ENCODE measurements at places on chromosomes 7 and 10.

DNA sequence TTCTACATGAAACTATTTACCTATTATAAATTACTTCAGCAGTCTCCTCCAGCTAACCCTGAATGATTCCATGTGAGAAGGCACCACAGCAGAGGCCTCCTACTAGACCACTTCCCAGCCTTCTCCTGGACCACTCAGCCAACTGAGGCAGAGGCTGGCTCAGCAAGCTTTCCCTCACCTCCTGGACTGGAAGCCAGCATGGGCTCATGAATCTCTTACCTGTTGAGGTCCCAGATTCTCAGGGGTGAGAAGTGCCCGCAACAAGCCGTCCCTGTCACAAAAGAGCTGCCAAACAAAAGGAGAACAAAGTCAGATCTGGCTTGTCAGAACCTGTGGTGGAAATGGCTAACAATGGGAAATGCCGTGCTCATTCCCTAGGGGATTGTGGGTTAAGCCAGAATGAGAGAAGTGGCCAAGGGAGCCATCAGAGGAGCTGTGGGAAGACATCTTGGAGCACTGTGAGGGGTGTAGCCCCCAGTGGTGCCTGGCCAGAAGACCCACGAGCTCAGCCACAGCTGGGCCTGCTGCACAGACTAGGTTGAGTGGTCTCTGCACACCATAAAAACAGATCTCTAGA, 36.5 kb downstream of the DPCD start:
- DNase-seq: no peak

- DNase-seq: no peak
Measured at GRCh38 chr7:16027396-16027795, 340.9 kb upstream of the MEOX2 start.

DNA sequence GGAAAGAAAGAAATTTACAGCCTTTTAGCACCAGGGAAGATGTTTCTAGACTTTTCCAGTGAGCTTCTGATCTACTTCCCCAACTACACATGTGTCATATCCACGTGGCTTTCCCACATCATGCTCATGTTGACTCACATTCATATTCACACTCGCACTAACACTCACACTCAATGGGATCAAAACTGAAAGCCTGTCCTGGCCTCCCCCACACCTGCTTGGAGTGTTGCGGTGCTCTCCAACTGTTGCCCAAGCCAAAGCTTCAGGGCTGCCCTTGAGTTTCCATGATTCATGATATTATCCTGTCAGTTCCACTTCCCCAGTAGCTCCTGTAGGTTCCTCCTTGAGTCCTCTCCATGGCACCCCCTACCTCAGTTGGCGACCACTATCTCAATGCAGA, 444.4 kb downstream of the GATA3 start:
- no peak for DNase-seq

DNA sequence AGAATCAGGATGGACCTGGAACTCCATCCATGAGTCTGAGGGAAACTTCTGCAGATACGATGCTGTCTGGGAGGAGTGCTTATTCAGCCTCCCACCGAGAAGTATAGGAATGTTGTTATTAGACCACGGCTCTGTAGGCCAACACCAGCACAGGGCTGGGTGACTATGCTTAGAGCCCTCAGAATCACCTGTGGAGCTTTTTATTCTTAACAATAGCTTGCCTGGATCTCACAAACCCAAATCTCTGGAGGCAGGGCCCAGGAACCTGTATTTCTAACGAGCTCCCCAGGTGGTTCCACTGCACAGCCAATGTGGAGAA, 55.6 kb upstream of the ARID5B start:
- DNase-seq: no peak

GRCh38 chr7:106012935-106013439, 49.9 kb downstream of the CDHR3 start:
- no peak for DNase-seq

DNA sequence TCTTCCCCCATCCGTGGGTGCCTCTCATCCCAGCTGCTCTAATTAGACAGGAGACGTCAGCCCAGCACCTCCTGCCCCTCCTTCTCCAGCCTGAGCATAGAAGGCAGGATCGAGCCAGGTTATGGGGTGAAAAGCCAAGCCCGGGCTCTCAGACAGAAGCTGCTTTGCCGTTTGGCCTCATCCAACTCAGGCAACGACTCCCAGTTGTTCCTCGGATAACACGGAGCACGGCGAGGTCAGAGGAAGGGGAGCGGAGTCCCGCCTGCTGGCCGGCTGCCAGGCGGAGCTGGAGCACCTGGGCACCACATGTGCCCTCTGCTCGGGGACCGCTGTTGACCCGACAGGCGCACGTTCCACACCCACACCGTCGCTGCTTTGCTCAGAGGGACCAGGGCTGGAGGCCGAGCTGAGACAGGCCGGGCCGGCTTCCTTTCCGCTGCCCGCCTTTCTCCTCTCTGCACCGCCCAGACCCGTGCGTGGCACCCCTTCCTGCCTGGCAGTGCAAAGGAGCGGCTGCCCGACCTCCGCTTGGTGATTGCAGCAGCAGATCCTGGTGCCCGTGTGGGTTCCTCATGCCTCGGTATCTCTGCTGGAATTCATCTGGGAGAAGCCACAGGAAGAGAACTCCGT, 21.6 kb upstream of the UNCX start:
- DNase-seq: no peak

DNA sequence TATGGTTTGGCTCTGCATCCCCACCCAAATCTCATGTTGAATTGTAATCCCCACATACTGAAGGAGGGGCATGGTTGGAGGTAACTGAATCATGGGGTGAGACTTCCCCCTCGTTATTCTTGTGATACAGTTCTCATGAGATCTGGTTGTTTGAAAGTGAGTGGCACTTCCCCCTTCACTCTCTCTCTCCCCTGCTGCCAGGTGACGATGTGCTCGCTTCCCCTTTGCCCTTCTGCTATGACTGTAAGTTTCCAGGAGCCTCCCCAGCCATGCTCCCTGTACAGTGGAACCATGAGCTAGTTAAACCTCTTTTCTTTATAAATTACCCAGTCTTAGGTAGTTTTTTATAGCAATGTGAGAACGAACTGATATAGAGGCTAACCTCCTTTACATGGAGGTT, 16.6 kb downstream of the PLPP4 start:
- no peak for DNase-seq

DNA sequence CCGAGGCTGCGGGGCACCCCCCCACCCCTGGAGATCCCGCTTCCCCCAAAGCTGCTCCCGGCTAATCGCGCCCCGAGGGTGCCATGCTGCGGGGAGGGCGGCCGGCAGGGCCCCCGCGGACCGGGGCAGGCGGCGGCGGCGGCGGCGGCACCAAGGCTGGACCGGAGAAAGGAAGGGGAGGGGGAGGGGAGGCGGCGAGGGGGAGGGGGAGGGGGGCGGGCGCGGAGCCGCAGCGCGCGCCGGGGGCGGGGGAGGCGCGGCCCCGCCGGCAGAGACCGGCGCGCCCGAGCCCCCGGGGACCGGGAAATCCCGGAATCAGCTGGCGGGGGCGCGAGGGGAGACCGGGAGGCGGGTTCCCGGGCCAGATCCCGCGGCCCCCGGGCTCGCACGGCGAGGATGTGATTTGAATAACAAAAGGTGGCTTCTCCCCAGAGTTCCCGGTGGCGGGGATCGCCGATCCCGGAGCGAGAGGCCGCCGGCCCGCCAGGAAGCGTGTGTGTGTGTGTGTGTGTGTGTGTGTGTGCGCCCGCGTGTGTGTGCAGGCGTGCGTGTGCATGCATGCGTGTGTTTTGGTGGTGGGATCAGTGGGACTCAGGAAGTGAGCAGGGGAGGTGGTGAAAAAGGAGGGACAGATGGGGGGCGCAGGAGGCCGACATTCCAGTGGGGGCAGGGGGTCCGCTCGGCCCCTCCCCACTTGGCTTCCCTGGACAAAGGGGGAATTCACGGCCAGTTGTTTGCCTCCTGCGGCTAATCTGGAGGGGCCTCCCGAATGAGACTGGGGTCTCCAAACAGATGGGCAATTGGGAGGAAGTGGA, 99.5 kb downstream of the HIP1 start:
- DNase-seq: no peak

DNA sequence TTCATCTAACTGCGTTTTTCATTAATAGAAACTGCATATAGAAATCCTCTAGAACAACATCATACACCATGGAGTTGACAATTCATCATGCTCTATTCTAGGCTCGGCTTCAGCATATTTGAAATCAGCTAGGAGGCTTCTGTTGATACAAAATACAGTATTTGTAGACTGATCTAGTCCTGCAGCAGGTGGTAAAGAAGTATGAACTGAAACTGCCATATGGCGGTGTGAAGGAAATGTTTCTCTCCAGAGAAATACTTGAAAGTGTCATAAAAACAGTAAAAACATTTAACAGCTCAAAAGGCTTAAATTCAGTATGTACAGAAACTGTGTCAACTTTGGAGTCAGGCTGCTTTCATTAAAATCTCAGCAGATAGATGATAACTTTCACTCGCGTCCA, 32.0 kb upstream of the MYO3A start:
- no peak for DNase-seq

- no peak for DNase-seq
Measured at GRCh38 chr7:115009139-115009538, 87.2 kb downstream of the MDFIC start.

DNA sequence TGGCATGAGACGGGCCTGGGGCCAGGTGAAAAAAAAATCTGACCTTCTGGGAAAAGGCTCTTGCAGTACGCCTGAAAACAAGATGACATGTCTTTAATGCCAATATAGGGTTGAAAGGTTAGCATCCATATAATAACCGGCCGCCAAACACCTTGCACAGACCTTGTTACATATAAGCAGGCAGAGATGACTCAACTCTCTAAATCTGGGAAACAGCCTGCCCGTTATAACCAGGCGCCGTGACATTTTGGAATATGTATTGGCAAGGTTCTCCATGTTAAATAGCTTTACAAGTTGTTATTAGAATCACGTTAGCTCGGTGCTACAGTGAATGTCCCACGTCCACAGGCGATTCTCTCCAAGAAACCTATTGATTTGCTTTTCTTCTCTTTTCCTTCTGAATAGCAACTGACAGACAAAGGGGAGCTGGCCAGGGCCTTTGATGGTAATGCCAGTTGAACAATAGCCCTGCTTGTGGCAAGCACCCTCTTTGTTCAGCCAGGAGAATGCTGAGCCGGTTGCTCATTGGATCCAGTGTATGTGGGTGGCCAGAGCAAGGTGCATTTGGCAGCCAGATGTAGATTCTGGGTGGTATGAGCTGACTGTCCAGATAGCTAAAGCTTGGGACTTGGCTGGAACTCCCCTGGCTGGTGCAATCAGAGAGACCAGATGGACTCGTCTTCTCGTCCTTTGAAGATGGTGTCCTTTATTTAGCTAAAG, 80.1 kb upstream of the AUTS2 start:
- DNase-seq: peak; percentile 80

GRCh38 chr10:126157189-126157588, 231.1 kb downstream of the ADAM12 start:
- no peak for DNase-seq

- no peak for DNase-seq
Measured at GRCh38 chr7:131747658-131748232, 191.3 kb upstream of the PODXL start.

DNA sequence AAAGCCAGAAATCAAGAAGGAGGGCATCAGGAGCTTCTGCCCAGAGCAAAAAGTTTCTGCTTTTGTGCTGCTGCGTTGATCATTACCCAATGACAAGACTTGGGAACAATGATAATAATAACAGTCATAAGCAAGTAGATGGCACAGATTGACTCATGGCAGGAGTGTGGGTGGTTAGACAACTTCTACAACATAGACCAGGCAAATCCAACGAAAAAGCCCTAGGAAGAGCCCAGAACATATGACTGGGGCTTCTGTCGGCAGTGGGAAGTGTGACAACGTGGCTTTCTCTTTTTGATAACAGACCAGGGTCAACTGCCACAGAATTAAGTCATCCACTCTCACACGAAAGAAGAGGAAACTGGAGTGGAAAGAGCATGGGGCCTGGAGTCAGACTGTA, 85.4 kb upstream of the TRIL start:
- DNase-seq: no peak

DNA sequence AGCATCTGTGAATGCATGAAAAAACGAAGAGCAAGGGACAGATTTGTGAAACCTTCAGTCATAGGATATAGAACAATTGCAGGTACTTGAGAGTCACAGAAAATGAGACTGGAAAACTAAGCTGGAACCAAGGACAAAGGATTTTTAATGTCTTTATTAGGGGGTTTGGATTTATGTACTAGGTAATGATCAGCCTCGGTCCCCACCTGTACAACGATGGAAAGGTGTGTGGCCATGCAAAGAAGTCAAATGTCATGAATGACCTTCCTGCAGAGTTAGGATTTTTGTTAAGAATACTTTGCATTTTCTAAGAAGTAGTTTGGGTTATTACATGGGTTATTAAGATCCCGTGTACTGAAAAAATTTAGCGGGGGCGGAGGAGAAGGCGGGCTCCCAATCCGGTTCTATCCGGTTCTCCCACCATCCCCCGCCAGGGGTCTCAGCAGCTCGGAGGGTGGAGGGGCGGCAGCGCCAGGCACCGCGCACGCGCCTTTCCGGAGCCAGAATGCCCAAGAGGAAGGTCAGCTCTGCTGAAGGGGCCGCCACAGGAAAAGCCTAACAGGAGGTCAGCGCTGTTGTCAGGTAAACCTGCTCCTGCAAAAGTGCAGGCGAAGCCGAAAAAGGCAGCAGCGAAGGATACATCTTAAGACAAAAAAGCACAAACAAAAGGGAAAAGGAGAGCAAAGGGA, 327.5 kb upstream of the PLXDC2 start:
- DNase-seq: peak; percentile 3

DNA sequence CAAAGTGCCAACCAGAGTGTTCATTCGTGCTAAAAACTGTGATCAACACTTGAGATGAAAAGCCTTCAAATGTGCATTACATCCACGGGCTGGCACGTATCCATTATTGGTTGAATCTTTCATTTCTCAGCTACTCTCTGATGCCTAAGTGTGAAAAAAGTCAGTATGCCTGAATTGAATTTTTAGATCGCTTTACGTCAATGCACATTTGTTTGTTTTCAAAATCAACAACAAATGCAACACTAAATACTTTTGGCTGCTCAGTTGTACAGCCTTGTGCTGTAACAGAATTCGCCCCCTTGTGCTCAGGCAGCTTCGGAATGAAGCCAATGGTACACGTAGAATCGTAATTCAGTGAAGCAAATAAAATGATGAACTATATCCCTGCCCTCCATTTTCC, 446.5 kb upstream of the NRP1 start:
- no peak for DNase-seq

DNA sequence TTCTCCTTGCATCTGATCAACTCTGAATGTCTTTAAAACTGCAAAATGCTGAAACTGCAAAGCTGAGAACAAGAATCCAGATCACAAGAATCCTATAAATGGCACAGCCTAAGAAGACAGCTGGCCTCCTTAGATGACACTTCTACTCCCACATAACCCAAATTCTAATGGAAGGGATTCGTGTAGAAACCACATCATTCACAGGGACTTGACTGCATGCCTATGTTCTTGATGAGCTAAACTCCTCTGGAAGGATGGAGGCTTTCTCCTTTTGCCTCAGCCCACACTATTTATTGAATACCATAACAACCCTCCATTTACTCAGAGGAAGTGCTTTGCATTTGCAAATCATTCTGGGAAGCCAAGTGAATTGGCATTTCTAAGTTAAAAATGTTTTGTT, 252.5 kb upstream of the VWC2 start:
- DNase-seq: no peak

Measured in pons (tissue), 1 donor.